Left hindlimb (tissue), 1 donor: ENCODE measurements at places on chromosomes 13 and 19.
A peak's percentile ranks its signal among the peaks of the same experiment; 100 is the strongest.

GRCh38 chr13:34108410-34108809, 290.5 kb downstream of the RFC3 start:
- DNase-seq: no peak

DNA sequence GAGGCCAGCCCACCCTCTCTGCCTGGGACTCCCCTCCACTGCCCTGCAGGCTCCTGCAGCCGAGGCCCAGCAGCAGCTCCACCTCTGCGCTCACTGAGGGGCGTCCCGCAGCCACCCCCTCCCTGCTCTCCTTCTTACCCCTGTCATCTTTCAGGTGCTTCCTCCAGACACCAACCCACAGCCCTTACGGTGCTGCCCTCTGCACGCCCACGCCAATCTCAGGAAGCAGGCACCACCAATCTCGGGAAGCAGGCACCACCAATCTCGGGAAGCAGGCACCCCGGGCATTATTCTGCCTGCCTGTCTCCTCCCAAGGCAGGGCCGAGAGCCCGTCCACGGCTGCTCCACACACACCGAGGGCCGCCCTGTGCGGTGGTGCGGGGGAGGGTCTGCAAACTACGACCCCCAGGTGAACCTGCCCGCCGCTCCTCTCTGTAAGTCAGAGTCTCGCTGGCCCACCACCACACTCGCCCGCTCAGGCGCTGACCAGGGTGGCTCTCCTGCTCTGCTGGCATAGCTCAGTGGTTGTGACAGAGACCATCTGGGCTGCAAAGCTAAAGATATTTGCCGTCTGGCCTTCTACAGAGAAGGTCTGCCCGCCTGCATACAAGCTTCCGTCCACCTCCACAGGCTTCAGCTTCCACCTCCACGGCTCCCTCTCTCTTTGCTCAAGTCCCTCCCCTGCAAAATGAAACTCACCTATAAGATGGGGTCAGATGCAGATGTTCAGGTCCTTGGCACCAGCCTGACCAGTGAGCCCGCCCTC, 2.9 kb downstream of the LSM7 start:
- DNase-seq: no peak

DNA sequence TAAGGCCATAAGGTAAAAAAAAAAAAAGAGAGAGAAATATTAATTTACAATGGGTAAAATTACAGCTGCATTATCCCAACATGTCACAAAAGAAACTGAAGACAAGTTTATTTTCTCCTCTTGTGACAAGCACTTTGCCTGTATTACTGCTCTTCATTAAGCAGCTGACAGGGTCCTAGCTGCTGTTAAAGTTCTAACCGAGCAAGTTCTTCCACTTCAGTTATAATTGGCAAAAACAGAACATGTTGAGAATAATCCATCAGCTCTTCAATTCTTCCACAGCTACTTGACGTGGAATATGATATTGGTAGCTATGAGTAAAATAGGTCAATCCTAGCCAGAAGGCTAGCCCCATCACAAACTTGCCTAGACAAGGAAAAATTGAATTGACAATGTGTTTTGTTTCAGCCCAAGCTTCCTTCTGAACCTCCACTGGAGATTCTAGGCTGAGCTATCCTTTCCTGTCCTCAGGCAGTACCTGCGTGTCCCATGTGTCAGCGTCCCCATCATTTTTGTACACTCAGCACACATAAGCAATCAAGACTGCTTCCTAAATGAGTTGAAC, 32.2 kb upstream of the DOCK9 start:
- DNase-seq: no peak

DNA sequence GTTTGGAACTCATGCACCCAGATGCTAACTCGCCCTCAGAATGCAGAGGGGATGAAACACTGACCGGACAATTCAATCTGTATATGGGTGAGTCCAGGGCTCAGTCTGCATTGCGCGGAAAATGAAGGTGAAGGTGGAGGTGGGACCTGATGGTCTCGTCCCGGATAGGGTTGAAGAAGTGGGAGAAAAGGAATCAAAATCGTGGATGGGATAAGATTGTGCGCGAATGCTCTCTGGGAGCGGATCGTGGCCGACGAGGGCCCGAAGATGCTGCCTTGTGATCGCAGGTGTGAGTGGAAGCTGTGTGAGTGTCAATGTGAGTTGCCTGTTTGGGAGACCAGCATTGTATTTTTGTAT, 594 bp upstream of the ZNF850 start:
- no peak for DNase-seq

DNA sequence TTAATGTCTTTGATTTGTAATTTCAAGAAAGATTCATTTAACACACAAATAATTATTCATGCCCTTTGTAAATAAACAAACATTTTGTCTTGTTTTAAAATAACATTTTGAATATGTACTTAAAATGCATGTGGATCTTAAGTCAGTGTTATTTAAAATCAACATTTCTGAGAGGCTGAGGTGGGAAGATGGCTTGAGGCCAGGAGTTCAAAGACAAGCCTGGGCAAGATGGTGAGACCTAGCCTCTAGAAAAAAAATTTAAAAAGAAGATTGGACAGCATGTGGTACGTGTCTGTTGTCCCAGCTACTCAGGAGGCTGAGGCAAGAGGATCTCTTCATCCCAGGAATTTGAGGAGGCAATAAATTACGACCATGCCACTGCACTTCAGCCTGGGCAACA, 1268.2 kb downstream of the SLITRK1 start:
- no peak for DNase-seq

DNA sequence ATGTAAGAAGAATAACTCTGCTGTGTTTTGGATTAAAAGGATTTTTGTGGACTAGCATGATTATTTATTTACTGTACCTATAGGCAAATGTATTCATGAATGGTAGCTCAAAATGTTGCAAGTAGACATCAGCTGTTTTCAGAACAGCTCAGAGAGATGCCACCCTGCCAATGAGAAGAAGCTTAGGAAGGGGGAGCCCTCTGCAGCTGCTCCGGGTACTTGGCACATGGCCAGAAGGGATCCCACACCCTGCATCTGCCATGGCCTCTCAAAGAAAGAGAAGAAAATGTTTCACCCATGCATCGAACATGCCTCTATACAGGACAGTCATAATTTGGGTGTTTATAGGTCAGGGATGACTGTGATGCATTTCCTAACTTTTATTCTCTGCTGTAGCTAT, 30.5 kb upstream of the MBNL2 start:
- peak; percentile 60 for DNase-seq

GRCh38 chr13:28494504-28494777, 487 bp downstream of the FLT1 start:
- no peak for DNase-seq
